ENCODE measurements at places on chromosomes 6 and 20. TPM values are rescaled to one million over a fixed set of nuclear protein-coding genes. Genes with fewer than 3 reads are reported as not detected.

The TNF gene
- total RNA-seq, result under 0.01 TPM

The DCDC2 gene
- 0.34 TPM for total RNA-seq

The TNXB gene
- total RNA-seq, result under 0.01 TPM

The NR2E1 gene
- under 0.01 TPM for total RNA-seq

The CD109 gene
- 88.9 TPM for total RNA-seq

The APOBEC2 gene
- not detected for total RNA-seq

The LPA gene
- total RNA-seq, result not detected

The ANKEF1 gene
- total RNA-seq, result 0.73 TPM

The BTN1A1 gene
- total RNA-seq, result not detected

The XRN2 gene
- 70.2 TPM for total RNA-seq

The SIRPB2 gene
- not detected for total RNA-seq

Data from melanocyte of skin (primary cell).